ENCODE measurements at places on chromosomes 6 and 20.

- no peak for DNase-seq
Measured at GRCh38 chr20:7937328-7937727, 2.9 kb downstream of the HAO1 start.

DNA sequence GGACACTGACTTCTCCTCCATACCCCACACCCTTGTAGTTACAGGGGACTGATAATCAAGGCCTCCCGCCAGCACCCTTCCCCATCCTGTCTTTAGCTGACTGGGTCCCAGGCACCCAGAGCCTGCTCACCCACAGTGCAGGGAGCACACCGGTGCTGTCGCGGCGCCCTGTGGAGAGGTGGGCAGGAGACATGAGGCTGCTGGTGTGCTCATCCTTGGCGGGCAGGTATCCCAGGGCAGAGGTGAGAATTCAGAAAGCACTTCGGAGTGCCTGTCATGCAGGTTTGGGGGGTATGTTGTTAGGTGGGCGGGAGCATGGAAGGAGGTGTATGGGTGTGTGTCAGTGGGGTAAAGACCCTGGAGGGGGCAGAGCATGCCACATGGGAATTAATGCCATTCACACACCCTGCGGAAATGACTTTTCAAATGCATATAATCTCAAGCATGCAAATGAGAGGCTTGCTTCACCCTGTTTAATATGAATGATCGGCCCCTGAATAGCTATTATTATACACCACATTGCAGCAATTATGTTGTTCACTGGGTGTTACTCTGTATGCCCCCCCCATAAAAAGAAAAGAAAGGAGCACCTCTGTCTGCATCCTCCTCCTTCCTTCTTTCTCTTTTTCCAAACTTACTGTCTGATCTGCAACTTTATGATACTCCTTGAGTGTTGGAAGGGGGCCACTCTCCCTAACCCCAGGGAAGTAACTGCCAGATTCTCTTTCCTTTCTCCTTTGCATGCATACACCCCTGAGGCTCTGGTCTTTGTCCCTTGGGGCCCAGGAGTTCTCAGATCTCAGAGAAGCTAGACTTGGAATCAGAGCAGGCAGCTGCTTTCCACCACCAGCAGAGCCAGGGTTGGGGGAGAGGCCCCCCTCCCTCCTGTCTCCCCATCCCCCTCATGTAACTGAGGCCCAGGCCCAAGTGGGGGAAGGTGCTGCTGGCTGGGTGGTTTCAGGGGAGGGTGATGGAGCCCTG lies 16.0 kb downstream of the FOXP4 start:
- no peak for DNase-seq

DNA sequence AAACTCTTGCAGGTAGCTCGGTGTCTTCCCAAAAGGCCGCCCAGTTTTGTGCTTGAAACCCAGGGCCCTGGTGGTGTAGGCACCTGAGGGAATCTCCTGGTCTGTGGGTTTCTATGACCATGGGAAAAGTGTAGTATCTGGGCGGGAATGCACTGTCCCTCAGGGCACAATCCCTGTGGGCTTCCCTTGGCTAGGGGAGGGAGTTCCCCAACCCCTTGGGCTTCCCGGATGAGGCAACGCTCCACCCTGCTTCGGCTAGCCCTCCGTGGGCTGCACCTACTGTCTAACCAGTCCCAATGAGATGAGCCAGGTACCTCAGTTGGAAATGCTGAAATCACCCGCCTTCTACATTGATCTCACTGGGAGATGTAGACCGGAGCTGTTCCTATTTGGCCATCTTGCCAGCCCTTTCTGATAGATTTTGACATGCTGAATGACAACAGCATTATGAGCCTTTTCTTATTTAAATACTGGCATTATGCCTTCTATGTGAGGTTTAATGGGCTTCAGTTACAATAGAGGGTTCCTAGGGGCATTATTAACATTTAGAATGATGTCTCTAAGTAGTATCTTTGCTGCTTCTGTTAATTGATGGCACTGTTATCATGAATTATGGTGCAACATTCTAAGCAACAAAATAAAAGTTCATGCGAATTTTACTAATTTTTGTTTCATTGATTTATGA lies 133.7 kb upstream of the FLRT3 start:
- no peak for DNase-seq

DNA sequence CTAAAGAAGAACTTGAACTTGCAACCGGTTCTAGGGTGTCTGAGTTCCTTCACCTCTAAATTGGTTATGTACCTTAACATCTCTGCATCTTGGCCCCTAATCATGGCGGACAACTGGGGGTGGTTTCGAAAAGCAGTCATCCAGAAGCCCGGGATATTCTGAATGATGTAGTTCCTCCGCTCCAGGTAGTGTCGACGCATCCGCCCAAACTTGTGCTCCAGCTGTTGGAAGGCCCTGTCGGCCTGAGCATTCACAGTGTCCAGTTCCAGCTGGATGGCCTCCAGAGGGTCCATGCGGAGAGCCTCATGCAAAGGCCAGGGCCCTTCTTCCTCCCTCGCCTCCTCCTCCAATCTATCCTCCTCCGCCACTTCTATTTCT lies 887 bp downstream of the TSPYL1 start:
- no peak for DNase-seq
